Forelimb muscle (tissue), 1 donor: ENCODE measurements at places on chromosomes 1 and 21. TPM values are rescaled to one million over a fixed set of nuclear protein-coding genes. Genes with fewer than 3 reads are reported as not detected.

RRAGC gene
- 18.8 TPM for polyA plus RNA-seq

DNA sequence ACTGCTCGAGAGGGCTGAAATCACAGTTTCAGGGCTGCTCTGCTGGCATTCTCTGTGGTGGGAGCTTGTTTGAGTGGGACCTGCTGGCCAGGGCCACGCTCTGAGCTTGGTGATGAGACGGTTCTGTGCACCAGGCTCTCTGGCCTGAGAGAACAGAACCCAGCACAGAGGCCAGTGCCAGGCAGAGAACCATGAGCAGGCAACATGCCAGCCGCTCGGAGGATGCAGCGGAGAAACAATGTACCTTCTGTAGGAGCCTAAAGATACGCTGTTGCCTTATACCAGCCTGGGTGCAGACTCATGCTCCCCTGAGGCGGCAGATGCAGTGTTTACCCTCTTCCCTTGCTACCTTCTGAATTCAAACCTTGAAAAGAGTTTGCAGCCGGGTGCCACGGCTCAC, 10.0 kb downstream of the C2CD2 start:
- no peak for DNase-seq

GRCh38 chr1:8261398-8261762, 56.5 kb upstream of the SLC45A1 start:
- no peak for DNase-seq

GRCh38 chr21:16216288-16216962, 486.6 kb downstream of the USP25 start:
- DNase-seq: no peak

CR1 gene
- polyA plus RNA-seq: 0.78 TPM

CYP4Z1 gene
- polyA plus RNA-seq: 0.27 TPM

GRCh38 chr21:17853393-17854275, 34.5 kb upstream of the C21orf91 start:
- DNase-seq: no peak

MARK1 gene
- polyA plus RNA-seq: 10.2 TPM

GRCh38 chr1:113429461-113430153, 39.3 kb downstream of the MAGI3 start:
- no peak for DNase-seq

URB2 gene
- polyA plus RNA-seq: 6.2 TPM

DNA sequence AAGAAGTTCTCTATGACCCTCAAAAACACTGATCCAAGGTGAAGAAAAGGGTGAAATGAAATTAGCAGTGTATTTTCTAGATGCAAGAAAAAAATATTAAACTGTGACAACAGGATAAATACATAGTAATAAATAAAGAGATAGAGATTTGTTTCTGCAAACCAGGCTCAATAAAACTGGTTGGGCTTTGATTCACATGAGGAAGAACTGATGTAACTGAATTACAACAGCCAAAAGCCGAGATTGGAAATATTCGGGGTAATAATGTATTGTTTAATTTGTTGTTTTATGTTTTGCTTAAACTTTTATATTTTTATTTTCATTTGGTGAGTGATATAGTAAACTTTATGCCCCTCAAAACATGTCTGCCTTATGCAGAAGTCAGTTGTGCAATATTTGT, 285.0 kb downstream of the BRINP3 start:
- DNase-seq: peak; percentile 25

PDE4B gene
- 16.7 TPM for polyA plus RNA-seq

- no peak for DNase-seq
These were observed 164.9 kb upstream of the ADGRL2 start for GRCh38 chr1:81635816-81636215.

- no peak for DNase-seq
These were observed 147.9 kb downstream of the MRPL39 start for GRCh38 chr21:25459365-25459764.

DNA sequence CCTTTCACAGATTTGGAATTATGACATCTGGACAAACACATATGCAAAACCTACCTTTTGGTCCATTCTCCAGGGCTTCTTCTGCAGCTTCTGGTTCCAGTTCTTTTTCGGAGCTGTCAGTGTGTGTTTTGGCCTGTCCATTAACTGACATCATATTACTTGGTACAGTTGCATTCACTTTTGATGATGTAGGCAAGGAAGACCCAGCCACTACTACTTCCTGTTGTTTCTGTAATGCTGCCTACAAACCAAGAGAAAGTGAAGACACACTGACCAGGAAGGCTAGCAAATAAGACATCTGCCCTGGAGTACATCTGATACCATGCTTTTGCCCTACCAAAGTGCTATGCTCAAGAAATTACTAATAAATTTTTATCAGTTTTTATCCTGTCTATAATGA, 31.9 kb downstream of the ACBD3 start:
- no peak for DNase-seq

MAEL gene
- polyA plus RNA-seq: 0.34 TPM

DNA sequence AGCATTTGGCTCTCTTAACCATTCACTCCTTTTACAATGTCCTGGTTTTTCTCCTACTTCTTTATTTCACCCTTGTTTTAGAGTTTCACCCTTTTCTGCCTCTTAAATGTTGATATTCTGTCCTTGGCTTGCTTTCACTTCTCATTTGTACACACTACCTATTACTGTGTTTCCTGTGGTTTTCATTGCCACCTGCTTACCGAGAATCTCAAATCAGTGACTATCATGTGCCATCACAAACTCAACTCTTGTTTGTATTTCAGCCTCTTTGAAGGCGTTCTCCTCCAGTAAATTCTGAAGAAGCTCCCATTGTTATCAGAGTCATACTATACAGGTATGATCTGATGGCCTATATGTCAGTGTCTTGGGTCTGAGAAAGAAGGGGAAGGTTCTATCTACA, 65.7 kb downstream of the NPHS2 start:
- no peak for DNase-seq

LORICRIN gene
- not detected for polyA plus RNA-seq

DNA sequence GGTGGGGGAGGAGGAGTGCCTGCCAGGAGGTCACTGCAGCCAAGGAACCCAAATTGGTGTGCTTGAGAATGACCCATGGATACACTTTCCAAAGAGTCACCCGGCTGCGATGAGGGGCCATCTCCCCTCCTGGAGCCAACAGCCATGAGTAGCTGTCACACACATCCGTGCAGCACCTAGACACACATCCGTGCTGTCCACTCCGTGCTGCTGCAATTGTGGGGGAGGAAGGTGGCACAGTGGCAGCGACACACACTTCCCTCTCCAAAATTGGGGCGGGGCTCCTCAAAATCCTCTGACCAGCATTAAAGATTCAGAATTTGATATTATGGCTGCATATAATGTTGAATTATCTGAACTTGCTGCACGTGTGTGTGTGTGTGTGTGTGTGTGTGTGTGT, 15.8 kb downstream of the TP73 start:
- no peak for DNase-seq

DNA sequence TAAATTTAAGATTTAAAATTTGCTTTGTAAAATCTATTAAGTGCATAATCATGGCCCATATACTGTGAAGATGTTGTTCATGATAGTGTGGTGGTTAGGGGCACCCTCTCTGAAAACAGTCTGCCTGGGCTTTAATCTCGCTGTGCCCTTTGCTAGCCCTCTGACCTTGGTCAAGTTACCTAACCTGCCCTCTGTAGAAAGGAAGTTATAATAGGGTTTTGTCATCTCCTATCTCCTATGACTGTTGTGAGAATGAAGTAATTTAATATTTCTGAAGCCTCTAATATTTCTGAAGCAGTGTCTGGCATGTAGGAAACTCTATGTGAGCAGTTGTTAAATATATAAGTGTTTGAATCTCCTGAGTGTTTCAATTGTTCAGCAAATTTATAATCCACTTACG, 116.6 kb upstream of the IVNS1ABP start:
- DNase-seq: no peak

GRCh38 chr1:78519446-78519845, 28.7 kb downstream of the PTGFR start:
- no peak for DNase-seq

DNA sequence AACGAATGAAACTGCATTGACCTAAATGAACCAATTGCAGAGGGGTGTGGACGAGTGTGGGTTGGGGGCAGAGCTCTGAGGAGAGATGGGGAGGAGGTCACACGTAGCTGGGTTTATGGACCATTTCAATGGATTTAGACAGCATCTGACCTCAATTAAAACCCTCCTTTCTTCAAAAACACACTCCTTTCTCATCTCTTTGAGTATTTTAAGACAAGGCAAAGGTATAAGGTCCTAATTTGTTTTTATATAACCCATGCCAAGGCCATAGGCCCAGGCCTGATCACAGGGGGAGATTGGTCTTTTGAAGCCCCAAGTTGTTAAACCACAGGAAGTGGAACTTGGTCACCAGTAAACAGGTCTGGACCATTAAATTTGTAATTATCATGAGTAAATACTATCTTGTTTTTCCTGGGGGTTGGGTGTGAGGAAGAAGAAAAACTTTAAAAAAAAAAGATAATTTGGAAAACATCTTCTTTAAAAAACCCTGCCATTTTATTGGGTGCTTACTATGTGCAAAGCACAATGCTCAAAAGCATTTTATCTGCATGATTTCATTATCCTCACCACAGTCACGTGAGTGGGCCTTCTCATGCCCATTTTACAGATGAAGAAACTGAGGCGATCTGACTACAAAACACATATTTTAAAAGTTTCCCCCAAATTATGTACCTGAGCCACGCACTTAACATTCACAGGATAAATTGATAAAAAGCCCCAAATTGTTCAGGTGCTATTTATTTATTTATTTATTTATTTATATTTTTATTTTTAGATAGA, 8.9 kb upstream of the INAVA start:
- no peak for DNase-seq

DNA sequence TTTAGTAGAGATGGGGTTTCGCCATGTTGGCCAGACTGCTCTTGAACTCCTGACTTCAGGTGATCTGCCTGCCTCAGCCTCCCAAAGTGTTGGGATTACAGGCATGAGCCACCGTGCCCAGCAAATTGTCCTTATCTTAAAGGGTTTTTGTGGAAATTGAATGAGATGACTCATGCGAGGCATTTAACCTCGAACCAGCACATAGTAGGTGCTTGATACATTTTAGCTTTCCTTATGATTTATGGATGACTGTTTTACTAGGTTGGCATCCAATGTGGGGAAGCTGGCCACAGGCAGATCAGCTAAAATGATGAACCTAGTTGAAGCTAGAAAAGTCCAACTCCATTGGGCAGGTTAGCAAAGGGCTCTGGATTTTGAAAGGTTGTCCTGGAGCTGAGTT, 1.4 kb upstream of the COL9A2 start:
- no peak for DNase-seq

GRCh38 chr1:66176012-66176715, 357.8 kb upstream of the SGIP1 start:
- DNase-seq: no peak

TFF2 gene
- polyA plus RNA-seq: not detected

GRCh38 chr1:181675091-181675917, 192.0 kb downstream of the CACNA1E start:
- no peak for DNase-seq

- DNase-seq: no peak
These were observed 637 bp downstream of the LYPLA2 start for GRCh38 chr1:23791516-23792047.

DNA sequence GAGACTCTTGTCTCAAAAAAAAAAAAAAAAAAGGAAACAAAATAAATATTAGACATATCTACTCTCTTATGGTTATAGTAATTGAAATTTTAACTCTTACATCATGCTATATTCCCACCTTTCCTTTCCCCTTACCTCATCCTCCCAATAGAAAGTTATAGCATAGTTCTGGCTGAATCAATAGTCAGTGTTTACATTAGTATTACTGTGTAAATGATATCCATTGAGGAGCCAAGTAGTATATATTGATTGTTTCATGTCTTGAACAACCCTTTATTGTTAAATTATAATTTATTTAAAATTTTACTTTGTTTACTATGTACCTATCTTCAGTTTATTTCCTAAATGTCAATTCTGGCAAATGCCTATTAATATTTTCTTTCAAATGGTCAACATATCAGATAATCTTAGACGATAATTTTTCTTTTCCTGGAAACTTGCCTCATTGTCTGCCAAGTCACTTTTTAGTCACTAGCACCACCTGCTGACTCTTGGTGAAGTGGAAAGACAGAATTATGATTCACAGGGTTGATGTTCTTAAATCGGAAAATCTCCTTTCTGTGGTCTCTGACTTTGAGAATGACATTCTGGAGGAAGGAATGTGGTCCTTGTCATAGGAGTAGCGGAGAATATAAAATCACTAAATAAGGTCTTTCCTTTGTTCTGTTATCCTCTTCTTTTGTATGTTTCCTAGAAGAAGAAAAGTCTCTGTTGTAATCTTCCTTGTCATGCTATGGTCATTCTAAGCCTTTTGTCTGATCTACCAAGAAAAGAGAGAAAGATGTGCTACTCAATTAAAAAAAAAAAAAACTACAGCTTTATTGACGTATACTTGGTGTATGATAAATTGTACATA, 8.6 kb downstream of the HJV start:
- DNase-seq: no peak

DNA sequence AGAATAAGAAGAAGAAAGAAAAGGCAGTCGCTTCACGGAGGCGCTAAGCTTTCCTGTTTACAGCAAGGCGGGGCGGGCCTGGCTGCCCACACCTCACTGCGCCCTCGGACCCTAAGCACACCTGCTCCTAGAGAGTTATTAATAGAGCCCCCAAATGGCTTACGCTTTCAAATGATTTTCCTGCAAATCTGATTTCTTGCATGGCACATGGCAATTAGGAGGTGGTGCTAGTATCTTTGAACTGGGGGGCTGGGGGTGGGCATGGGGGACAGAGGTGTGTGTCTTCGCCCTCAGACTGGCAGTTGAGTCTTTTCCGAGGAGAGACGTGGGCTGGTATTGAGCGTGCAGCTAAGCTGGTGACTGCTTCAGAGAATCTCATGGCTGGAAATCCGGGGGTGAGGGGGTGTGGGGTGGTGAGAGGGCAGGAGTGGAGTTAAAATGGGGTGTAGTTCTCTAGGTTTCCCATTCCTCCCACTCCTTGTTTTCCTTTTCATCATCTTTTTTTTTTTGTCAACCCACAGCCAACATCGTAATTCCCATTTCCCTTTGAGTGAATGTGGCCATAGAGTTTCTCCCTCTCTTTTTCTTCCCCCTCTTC, 1.3 kb downstream of the S1PR1 start:
- no peak for DNase-seq
